Nephron progenitor cell (in vitro differentiated cells): ENCODE measurements at places on chromosomes 12 and 14.

GRCh38 chr12:49388682-49389386, 21.6 kb downstream of the SPATS2 start:
- peak; percentile 49 for DNase-seq

- DNase-seq: no peak
Measured at GRCh38 chr12:15404485-15404884, 82.2 kb downstream of the PTPRO start.

GRCh38 chr14:79549515-79549914, 661.8 kb downstream of the DIO2 start:
- DNase-seq: no peak

GRCh38 chr12:102419094-102419764, 61.1 kb downstream of the IGF1 start:
- DNase-seq: no peak

- no peak for DNase-seq
Measured at GRCh38 chr12:91743704-91744321, 401.8 kb downstream of the BTG1 start.

DNA sequence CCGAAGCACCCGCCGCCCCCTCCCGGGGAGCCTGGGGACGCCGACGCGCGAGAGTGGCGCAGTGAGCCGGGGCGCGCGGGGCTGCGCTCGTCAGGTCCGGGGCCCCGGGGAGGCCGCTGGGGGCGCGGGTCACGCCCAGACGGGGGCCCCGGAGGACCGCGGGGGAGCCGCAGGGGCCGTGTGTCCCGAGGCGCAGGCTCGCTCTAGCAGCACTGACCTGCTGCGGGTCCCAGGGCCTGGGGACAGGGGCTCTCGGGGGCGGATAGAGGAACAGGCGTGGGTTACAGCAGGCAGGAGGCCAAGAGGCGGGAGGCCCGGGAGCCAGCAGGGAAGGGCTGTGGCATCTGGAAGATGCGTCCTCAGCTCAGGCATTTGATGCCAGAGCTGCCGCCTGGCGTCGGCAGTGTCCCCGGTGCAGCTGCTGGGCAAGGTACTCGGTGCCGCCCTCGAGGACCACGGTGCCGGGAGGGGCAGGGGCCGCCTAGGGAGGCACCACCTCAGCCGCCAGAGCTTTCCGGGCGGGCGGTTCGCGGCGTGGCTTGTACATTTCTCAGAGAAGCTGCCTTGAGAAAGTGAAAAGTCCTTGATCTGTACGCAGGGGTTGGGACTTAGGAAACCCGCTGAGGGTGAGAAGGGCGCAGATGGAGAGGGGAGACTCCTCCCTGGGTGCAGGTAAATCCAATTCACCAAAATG, 1.2 kb downstream of the WNT5B start:
- peak; percentile 68 for DNase-seq

DNA sequence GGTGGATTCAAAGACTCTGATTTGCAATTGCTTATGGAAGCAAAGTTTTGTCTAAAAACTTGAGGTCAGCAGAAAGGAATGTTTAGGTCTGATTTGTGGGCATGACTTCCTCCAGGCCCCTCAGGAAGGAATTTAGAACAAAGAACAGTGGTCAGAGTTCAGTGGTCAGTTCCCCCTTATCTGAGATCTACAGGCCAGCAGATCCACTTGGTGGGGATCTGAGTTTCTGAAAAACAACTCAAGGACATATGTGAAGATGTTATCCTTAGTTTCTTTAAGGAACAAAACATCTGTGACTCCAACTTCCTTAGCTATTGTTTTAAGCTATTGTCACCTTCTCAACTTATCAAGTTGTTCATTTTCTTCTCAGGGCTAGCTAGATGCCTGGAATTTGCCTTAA, 28.0 kb upstream of the NAA30 start:
- no peak for DNase-seq

DNA sequence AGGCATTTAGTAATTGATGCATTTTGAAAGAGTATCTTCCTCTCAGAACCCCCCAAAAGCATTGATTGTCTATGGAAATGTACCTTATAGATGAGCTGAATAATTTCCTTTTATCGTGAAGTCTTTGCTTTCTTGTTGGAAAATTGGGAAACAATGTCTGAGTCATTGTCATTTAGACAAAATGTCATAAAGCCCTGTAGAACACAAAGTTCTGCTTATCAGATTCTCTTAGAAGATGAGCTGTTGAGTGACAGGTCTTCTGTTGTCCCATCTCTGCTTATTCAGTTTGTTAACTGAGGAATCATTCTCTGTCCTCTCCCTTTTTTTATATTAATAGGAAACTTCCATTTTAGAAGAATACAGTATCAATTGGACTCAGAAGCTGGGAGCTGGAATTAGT, 22.9 kb downstream of the MAPKAPK5 start:
- DNase-seq: no peak

- DNase-seq: no peak
Measured at GRCh38 chr14:48690349-48690748, 895.8 kb downstream of the RPS29 start.

- no peak for DNase-seq
Measured at GRCh38 chr12:13437541-13437940, 241.0 kb downstream of the EMP1 start.

- DNase-seq: peak; percentile 3
Measured at GRCh38 chr14:53412819-53413675, 259.9 kb upstream of the DDHD1 start.

- DNase-seq: no peak
Measured at GRCh38 chr14:64918216-64918615, 4.0 kb downstream of the CHURC1 start.

DNA sequence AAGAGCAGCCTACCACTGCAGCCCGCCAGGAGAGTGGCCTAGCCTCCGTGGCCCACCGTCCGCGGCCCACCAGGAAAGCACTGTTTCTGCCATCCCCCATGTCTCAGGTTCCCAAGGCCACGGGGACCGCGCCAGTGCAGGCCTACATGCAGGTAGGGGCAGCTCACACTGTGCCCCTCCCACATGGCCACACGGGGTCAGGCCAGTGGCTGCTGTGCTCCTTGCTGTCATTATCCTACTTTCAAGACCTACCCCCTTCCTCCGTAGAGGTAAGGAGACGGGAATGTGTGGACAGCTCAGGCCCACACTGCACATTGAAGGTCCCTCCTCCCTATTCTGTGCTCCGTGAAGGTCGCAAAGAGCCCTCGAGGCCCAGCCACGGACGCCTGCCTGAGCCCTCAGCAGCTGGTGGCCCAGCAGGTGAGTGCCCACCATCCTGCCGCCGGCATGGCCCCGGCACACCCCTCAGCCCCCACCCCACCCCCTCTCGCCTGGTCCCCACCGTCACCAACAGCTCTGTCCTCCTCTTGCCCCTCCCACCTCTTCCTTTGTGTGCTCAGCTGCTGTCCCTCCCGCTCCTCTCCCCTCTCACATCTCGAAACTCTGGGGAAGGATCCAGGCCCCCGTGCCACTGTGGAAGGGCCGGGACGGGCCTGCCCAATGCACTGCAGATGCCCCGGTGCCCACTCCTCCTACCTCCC, 10.0 kb downstream of the DDX51 start:
- DNase-seq: no peak

DNA sequence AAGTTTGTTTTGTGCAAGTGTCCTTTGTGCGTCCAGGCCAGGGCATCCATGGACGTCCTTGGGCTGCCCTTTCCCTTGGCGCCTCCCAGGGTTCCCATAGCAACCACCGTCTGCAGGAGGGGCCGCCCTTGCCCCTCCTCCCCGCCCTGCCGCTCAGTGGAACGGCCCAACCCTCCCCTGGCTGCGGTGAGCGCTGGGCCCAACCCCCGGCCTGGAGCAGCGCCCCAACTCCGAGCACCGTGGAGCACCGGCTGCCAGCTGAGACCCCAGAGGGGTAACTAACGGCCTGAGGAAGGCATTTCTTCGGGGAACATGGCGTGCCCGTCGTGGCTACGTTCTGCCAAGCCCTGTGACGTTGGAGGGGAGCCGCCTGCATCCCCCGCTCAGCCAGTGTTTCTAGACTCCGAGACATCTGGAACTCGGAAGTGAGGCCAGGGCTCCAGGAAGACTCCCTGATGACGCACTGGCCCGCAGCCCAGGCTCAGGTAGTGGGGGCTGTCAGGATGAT, 5.3 kb upstream of the ACACB start:
- peak; percentile 86 for DNase-seq

DNA sequence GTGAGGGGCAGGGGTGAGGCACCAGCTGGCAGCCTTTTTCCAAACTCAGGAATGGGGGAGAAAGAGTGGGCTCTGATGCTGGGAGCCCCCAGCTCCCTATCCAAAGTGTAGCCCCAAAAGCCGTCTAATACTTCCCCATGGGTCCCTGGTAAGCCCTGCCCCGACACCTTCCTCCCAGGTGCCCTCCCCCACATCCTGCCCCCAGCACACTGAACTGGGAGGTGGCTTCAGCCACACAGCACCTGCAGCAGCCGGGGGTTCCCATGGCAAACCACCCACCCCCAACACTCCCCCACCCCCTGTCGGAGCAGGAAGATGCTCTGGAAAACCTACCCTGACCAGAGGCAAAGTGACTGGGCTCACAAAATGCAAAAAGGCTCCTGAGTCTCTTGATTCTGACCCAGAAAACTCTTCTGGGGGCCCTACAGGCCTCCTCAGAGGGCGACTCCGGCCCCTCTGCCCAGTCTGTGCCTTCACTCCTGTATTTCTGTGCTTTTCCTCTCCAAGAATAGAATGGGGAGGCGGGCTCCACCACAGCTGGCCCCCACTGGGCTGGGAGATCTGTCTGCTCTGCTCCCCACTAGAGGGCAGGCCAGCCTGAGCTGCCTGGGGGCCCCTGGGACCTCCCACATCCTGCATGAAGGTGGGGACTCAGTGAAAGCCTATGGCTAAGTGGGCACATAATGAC, 81.6 kb downstream of the ITPK1 start:
- DNase-seq: peak; percentile 39

DNA sequence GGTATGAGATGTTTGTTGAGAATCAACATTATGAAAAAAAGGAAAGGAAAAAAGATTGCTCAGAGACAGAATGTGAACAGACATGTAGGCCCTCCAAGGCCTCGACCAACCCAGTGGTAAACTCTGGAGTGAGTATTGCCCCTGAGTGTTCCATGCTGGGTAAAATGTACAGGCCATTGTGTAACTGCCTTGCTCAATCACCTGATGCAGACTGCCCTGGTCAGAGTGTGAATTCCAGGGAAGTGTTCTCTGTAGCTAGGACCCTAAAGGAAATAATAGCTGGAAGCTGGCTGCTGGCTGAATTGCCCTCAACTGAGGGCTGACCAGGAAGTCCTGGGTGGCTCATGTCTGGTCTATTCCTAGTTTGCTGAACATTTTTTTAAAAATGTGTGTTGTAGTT, 1081.4 kb upstream of the LRFN5 start:
- peak; percentile 1 for DNase-seq

DNA sequence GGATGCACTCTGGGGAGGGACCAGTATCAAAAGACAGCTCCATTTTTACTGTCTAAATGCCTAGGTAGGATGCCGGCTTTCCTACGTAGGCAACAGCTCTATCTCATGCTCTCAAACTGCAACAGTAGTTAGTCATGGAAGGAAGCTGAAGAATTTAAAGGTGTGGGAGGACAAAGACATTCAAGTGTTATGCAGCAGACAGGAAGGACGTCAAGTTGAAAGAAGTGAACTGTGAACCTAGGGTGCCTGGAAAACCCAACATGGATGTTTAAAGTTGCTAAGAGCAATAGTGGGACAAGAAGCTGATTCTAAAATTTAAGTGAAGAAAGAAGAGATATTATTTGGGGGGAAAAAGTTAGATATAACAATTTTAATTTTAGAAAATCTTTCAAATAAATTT, 5.9 kb downstream of the SEC23A start:
- no peak for DNase-seq

DNA sequence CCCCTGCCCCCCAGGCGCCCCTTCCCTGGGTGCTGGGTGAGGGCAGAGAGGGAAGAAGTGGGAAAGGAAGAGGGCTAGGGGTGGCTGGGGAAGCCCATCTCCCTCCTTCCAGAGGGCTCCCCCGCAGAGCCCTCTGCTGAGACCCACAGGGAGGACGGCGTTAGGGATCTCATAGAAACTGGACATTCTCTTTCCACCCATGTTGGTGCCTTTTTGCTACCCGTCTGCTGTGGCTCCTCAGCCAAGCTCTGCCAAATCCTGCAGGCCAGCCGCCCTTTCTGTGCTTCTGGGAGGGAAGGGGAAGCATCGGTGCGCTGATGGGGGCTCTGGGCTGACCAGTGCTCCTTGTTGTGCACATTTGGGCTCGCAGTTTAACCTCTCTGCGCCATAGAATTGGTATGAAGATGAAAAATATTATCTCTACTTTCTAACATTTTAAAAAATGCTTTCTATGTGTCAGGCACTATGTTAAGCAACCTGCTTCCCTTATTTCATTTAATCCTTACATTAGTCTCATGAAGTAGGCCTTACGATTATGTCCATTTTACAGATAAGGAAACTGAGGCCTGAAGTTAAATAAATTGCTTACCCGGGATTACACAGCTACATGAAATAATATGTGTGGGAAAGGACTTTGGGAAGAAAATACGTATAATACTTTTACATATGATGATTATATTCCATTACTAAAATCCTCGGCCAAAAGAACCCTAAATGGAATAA, 981 bp downstream of the SLC48A1 start:
- no peak for DNase-seq

DNA sequence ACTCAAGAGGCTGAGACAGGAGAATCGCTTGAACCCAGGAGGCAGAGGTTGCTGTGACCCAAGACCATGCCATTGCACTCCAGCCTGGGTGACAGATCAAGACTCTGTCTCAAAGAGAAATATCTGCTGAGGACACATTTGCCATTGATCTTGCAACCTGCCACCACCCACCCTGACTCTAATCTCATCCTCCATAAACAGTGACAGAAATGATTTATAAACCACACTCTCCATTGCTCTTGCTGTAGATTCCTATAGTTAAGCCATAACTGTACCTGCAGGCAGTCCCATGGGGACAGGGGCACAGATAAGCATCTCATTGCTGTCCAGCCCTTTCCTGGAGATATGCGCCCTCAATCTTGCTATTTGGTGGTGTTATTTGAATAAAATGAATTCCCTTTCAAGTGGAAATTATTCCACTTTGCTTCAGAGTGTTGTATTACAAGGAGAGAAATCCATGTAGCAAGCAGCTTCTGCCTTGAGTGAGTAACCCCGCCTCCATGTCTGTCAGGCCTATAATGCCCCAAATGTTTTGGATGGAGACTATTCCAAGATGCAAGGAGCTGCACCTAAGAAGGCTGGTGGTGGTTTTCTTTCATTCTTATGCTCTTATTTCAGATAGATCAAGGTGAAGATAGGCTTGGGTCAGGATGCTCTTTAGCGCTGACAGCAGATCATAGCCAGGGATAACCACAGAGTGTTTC, 3.0 kb upstream of the ZDHHC22 start:
- DNase-seq: no peak

GRCh38 chr12:93847517-93848474, 170.6 kb downstream of the CRADD start:
- DNase-seq: no peak
